ENCODE measurements at places on chromosomes 6 and 20. TPM values are rescaled to one million over a fixed set of nuclear protein-coding genes. Genes with fewer than 3 reads are reported as not detected.

Gene TMEM181
- total RNA-seq, result 11.7 TPM

Gene SLC17A1
- total RNA-seq, result not detected

Gene FOXA2
- not detected for total RNA-seq

Gene BMP5
- total RNA-seq, result 1.9 TPM

Gene RAET1L
- not detected for total RNA-seq

Gene SIM1
- not detected for total RNA-seq

Gene GZF1
- total RNA-seq, result 27.9 TPM

Gene TSPO2
- not detected for total RNA-seq

Gene ATG5
- 18.7 TPM for total RNA-seq

Gene GINS1
- total RNA-seq, result 0.19 TPM

Gene CFAP206
- 0.12 TPM for total RNA-seq
